Stimulated activated CD4-positive, alpha-beta T cell treated with anti-CD3 and anti-CD28 coated beads, Interleukin-12 subunit alpha, Interleukin-12 subunit beta, amount 100 ng/mL, for 48 hours (primary cell): ENCODE measurements at places on chromosomes 1 and 21.

DNA sequence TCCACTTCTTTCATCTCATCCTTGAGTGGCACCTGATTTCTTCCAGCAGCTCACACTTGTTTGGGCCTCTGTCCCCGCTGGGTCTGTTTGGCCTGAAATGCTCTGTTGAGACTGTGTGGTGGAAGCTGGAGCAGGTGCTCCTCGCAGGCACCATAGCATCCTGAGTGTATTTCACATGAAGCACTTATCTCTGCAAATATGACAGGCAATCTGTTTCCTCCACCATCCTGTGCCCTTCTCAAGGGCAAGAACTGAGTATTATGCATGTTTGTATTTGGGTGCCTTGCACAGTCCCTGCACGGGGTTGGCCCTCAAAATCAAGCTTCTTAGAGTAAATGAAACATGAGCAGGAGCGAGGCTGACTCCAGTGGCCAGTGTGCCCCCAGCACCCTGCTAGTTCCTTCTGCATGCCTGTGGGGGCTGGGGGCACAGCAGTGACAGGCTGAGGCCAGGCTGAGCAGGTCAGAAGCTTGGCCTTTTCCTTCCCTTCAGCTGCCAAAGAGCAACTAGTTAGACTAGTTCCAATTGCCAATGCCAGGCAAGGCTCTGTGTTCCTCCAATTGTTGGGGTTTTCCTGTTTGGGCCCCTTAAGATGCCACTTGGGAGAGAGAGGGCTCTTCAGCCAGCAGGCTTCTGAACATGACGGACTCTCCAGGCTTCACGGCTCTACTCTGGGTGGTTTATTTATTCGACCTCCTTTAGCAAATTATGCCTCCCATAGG, 129.6 kb upstream of the ATP1A1 start:
- no peak for DNase-seq

GRCh38 chr1:161492827-161493226, 12.4 kb upstream of the FCGR2A start:
- DNase-seq, result no peak

DNA sequence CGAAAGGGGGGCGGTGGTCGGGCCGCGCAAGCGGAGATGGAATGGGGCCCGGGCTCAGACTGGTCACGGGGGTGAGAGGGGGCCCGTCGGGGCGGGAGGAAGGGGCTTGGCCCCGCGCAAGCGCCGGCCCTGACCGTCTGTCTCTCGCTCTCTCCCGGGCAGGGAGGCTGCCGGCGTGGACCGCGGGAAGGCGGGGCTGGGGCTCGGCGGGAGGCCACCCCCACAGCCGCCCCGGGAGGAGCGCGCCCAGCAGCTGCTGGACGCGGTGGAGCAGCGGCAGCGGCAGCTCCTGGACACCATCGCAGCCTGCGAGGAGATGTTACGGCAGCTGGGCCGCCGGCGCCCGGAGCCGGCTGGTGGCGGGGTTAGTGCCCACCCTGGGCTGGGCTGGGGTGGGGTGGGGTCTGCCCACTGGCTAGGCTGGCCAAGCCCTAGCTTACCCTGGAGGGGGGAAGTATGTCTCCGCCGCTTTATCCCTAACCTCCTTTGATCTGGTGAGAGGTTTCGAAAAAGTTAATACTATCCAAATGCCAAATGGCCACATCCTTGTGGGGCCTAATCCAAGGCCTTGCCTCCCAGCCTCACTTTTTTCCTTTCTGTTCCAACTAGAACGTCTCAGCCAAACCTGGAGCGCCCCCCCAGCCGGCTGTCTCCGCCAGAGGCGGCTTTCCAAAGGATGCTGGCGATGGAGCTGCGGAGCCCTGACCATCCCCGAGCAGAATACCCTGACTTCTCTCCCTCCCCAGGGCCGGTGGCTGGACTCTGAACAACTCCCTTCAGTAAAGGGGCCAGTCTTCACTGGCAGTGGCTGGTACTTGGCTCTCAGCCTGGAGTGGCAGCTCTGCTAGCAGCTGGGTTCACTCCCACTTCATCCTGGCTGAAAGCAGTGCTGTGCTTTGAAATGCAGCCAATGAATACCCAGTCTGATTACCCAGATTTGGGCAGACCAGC, 636 bp upstream of the YRDC start:
- DNase-seq, result no peak

DNA sequence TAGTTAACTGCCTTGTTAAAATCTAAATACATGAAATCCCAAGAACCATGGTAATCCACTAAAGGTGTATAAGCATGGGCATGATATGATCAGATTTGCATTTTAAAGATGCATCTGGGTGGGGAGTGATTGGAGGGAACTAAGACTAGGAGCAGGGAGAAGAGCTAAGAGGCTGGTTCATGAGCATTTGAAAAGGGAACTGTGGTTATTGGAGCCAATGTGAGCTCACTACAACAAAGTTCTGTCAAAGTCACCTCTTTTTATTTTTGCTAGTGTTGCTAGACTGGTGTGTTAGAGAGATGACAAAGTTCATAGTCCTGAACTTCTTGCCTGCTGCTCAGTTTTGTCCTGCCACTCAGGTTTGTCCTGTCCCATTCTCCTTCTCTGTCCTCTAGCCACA, 67.1 kb upstream of the LRRC8D start:
- no peak for DNase-seq

DNA sequence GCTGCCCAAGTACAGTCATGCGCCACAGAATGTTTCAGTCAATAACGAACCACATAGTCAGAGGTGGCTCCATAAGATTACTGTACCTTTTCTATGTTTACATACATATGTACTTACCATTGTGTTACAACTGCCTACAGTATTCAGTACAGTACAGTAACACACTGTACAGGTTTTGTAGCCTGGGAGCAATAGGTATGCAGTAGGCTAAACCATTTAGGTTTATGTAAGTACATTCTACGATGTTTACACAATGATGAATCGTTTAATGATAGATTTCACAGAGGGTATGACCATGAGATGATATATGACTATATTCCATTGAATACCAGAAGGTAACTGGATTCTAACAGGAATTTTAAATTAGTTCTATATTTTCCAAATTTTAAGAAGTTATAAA, 10.5 kb downstream of the YY1AP1 start:
- DNase-seq, result no peak

DNA sequence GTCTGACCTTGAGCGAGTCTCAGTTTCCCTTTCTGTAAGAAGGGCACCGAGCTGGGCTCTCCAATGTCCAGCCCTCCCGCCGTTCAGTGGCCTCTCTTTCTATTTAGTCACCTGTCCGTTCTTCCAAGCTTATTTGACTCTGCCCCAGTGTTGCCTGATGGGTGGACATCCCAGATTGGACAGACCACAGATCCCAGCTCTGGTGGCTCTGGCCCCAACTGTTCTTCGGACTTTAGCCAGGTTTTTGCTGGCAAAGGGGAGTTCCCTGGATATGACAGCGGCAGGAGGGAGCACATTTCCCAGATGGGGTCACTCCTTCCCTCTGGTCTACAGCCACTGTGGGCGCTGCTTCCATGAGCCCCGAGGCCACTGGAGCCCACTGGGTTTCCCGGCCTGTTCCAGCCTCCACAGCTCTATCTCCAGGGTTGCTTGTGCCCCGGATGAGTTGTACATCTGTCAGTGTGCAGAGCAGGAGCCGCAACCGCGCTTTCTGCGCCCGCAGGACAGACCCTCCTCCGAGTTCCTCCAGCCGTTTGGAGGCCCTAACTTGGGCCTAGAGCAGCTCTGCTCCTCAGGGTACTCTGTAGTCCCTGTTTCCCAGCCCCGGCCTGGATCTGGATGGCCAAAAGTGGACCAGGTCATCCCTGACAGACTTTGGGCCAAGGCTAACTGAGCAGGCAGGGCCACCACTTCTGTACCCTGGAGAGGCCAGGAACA, 3.8 kb downstream of the DMBX1 start:
- DNase-seq, result no peak

- DNase-seq, result no peak
These were observed 2.2 kb downstream of the TTC3 start for GRCh38 chr21:37075214-37075770.

DNA sequence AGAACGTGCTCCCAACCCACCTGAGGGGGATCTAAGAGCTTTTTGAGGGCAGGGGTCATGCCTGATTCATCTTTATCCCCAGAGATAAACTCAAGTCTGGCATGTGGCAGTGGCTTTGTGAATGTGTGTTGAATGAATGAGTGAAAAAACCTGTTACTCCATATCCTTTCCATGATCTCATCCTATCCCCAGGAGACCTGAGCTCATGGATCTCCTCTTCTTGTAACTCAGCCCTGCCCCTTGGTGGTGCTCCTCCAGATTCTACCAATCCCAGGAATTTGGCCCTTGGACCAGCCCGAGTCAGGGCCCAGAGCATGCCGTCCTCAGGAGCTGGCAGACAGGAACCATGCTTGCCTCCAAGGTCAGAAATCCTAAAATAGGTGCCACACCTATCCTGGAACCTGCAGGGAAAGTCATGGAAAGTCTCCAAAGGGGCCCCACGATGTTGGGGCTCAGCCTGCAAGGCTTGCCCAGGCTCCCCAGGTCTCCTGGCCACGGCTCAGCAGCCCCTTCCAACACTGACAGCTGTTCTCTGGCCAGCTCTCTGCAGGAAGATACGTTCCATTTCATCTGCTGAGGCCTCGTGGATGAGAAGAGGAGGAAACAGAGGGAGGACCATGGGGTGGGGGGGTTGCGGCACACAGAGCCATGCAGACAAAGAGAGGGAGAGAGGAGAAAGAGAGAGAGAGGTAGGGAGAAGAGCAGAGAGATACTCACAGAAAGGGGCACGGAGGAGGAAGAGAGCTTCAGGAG, 214.6 kb downstream of the TRABD2B start:
- no peak for DNase-seq

GRCh38 chr21:32539378-32539777, 45.9 kb downstream of the TCP10L start:
- DNase-seq, result no peak

DNA sequence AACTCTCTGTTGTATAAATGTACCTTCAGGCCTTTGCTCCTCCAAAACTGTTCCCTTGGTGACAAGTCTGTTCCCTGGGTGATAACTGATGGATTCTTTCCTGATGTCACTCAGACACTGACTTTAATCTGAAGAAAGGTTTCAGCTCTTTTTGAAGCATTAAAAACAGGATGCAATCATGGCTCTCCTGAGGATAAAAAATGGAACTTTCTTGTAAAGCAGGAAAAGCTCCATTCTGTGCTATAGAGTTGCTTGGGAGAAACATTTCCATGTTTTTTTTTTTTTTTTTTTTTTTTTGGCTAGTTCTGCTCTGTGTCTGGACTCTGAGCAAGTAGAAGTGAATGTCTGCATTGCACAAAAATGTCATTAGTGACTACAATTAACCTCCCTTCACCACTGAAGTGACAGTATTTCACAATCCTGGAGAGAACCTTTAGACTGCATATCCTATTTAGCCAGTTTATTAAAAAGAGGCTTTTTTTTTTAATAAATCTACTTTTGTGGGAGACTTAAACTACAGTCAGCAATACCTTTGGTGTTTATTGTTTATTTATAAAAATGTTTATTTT, 101.7 kb upstream of the PRMT6 start:
- no peak for DNase-seq

DNA sequence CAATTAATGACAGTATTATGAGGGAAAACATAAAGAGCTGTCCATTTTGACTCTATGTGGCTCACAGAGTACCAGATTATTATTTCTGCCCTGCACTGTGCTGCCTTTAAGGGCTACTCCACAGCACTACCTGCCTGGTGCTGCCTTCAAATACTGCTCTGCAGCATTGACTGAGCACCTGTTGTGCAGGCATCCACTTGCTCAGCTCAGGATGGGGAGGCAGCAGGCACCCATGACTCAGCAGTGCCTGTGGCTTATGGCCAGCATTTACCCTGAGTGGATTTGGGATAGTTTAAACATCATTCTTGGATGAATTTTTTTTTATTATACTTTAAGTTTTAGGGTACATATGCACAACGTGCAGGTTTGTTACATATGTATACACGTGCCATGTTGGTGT, 953 bp upstream of the KPRP start:
- DNase-seq, result no peak

DNA sequence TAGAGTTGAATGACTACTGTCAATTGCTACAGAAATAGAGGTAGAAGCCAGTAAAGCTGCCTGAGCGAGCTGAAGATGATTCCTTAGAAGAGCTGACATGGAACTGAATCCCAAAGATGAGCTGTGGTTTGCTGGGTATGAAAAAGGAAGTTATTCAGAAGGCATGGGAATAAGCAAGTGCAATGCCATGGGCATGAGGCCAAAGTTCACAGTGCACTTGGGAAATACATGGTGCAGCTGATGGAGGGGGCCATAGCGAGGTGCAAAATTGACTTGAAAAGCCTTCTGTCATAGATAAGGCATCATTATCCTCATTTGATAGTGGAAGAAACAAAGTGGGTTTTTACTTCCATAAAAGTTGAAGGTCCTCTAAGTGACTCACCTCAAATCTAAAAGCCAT, 88.6 kb downstream of the NEK7 start:
- DNase-seq, result no peak

GRCh38 chr1:87733386-87733785, 404.7 kb downstream of the LMO4 start:
- DNase-seq, result no peak

GRCh38 chr1:177411381-177411780, 240.6 kb downstream of the BRINP2 start:
- no peak for DNase-seq

DNA sequence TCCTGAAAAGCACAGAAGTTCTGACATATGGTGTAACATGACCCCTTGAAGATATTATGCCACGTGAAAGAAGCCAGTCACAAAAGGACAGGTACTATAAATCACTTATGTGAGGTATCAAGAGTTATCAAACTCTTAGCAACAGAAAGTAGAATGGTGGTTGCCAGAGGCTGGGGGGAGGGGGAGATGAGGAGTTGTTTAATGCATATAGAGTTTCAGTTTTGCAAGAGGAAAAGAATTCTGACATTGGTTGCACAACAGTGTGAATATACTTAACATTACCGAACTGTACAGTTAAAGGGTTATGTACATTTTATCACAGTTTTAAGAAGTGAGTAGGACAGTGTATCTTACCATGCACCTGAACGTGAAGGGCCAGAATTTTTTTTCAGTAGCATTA, 80.0 kb downstream of the USP25 start:
- DNase-seq, result no peak

GRCh38 chr1:226736908-226737818, 1.9 kb downstream of the ITPKB start:
- no peak for DNase-seq

DNA sequence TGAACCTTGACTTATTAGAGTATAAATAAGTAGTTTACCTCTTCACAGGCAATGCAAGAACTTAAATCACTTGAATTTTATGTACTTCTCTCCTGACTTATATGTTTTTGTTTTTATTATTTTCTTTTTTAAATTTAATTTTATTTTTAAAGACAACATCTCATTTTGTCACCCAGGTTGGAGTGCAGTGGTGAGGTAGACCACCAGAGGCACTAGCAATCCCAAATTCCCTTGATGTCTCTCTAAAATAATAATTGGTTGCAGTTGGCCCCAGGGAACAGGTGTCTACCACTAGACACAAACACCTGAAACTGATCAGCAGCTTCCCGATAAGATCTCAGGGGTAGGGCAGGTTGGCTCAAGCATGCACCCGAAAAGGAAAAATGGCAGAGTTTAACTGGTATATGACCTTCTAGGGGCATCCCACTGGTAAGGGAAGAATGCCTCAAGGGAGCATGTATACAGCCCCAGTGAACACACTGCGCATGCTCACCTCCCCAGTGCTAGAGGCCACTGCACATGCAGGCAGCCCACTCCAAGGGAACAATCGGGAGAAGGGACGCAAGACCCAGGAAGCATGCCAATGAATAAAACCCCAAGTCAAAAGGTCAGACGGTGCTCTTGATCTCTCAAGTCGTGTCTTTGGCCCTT, 14.6 kb downstream of the EXOC8 start:
- no peak for DNase-seq

GRCh38 chr21:35457097-35457804, 408.1 kb upstream of the RUNX1 start:
- DNase-seq, result no peak
